Glutamatergic neuron (in vitro differentiated cells): ENCODE measurements at places on chromosomes 11 and 22.

GRCh38 chr11:69949327-69949726 lies 128.8 kb upstream of the ANO1 start:
- no peak for DNase-seq

GRCh38 chr11:18624161-18624560 lies 10.0 kb downstream of the SPTY2D1 start:
- no peak for DNase-seq

- DNase-seq, result no peak
Measured at GRCh38 chr11:36041988-36042611, 98.2 kb downstream of the LDLRAD3 start.

- no peak for DNase-seq
Measured at GRCh38 chr11:14258221-14258935, 100.6 kb downstream of the RRAS2 start.

DNA sequence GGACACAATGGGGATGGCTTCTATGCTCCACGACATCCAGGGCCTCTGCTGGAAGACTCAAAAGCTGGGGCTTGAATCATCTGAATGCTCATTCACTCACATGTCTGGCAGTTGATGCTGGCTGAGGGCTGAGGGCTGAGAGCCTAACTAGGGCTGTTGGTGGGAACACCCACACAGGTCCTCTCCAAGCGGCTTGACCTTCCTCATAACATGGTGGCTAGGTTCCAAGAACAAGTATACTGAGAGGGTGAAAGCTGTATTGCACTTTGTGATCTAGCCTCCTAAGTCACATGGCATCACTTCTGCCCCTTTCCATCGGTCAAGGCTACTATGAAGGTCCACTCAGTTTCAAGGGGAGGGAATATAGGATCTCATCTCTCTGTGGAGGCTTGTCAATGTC lies 7.5 kb downstream of the TMEM151A start:
- no peak for DNase-seq
